Right kidney (tissue), 9 donors: ENCODE measurements at places on chromosomes 2 and 18.

DNA sequence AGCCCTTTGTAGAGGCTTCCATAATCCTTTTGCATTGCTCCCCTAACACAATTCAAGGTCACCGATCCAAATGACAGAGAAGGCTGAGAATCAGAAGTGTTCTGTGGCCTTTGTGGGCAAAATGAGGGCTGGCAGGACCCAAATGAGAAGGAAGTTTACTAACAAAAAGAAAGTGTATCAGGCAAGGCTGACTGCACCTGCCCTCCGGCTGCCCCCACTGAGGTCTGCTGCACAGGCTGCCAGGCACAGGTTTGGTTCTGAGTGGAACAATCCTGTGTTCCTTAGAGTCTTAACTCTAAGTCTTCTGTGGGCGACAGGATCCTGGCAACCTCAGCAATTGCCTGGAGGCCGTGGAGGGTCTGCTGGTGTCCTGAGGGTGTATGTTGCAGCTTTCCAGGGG, 568.5 kb downstream of the CMPK2 start:
- no peak for DNase-seq

DNA sequence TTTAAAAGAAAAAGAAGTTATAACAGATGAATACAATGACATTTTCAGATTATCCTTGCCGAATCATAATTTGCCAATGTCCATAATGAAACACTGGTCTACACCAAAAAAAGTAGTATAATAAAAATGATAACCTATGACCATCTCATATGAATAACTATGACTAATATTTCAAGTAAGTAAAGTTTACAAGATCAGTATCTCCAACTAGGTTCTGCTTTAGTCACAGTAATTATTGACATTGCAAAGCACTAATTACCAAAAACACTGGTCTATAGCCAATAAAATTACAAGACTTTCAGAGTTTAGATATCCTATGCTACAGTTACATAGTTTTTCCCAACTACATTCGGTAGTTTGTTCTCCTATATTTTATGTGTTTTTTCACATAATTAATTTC, 136.7 kb downstream of the MEMO1 start:
- DNase-seq = no peak

- DNase-seq = no peak
Observed at GRCh38 chr18:48833701-48834412, 116.9 kb downstream of the SMAD7 start.

- DNase-seq = no peak
Observed at GRCh38 chr18:54506516-54507261, 84.4 kb upstream of the DYNAP start.

GRCh38 chr2:13649918-13650317, 933.2 kb downstream of the TRIB2 start:
- DNase-seq = no peak

- DNase-seq = no peak
Observed at GRCh38 chr2:172516299-172516698, 39.6 kb upstream of the PDK1 start.

GRCh38 chr2:10168221-10168620, 45.7 kb downstream of the RRM2 start:
- DNase-seq = no peak

DNA sequence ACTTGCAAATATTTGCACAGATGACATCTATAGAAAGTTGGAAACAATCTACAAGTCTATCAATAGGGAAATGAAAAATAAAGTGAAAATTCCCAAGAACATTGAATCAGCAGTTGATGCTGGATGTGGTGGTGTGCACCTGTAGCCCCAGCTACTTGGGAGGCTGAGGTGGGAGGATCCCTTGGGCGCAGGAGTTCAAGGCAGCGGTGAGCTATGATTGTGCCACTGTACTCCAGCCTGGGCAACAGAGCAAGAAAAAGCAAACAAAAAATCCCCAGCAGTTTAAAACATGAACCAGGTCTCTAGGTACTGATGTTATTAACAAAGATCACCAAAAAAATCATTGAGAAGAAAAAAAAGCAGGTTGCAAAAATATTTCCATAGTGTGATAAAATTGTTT, 15.4 kb upstream of the NDUFV2 start:
- no peak for DNase-seq

GRCh38 chr2:119009110-119009509, 67.1 kb downstream of the MARCO start:
- no peak for DNase-seq

DNA sequence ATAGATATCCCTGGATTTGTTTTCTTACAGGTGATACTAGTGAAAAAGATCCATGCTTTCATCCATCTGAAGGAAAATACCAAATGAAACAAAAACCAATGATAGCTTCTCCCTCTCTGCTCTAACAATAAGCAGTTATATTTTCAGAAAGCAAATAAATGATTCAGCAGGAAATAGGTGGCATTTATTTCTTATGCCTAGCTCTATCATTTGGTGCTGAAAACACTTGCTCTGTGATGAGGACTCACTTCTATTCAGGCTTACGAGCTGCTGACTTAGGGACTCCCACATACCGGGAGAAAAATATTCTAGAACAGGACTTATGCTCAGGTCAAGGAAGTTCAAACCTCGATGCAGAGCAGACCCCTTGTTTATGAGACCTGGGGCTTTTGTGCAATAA, 142.6 kb downstream of the SETBP1 start:
- no peak for DNase-seq

- no peak for DNase-seq
Observed at GRCh38 chr2:86649119-86649947, 25.7 kb upstream of the RNF103 start.

GRCh38 chr2:189379287-189379630, 62.0 kb upstream of the WDR75 start:
- no peak for DNase-seq

DNA sequence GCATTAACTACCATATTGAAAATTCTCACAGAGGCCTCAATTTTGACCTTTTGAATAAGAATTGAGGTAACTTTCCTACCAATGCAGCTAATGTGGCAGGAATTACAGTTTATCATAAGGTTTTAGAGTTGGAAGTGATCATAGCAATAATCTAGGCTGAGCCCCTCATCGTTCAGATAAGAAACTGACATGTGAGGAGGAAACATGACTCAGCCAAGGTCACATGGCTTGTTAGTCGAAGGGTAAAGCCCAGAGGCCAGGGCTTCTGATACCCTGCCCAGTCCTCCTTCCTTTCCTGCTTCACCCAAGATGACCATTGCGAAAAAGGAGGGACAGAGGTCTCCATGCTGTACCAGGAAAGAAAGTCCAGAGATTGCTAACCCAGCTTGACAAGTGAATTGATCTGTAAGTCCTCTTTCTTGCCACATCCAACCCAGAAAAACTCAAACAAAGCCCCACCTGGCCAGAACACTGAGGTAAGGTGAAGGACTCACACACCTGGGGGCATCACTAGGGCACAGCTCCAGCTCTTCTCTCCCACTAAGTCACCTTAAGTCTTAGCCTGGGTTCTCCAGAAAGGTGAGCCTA, 174.8 kb downstream of the EN1 start:
- no peak for DNase-seq

- no peak for DNase-seq
Observed at GRCh38 chr2:71571945-71572344, 118.6 kb downstream of the DYSF start.

- no peak for DNase-seq
Observed at GRCh38 chr2:237547841-237548416, 18.4 kb upstream of the PRLH start.

DNA sequence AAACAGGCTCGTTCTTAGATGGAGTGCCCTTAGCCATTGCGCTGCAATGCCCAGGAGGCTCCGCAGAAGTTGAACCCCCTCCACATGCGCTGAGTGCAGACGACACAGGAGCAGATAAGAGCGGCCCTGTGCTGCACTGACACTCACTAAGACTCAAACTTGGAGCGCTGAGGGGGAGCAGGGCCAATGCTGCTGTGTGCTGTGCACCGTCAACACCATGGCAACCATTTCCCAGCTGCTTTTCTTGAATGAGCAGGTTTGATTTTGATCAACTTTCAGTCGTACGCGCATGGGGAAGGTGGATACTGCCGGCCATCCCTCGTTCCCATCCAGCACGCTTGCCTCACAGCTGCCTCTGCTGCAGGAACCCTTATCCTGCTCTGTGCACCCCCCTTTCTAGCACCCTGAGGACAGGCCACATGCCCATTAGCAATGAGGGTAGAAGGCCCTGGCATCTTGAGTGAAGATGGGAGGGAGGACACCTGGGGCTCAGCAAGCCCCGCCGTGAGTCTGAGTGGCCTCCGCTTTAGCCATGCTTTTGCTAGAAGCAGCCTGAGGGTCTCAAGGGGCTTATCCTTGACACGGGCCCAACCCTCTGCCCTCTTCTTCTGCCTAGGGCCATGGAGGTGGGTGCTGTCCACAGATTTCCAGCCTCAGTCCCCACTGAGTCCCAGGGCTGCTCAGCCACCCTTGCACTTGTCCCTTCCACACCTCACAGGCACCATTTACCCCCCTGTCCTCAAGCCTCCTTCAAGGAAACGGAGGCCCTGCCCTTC, 271.9 kb downstream of the PHLPP1 start:
- no peak for DNase-seq

DNA sequence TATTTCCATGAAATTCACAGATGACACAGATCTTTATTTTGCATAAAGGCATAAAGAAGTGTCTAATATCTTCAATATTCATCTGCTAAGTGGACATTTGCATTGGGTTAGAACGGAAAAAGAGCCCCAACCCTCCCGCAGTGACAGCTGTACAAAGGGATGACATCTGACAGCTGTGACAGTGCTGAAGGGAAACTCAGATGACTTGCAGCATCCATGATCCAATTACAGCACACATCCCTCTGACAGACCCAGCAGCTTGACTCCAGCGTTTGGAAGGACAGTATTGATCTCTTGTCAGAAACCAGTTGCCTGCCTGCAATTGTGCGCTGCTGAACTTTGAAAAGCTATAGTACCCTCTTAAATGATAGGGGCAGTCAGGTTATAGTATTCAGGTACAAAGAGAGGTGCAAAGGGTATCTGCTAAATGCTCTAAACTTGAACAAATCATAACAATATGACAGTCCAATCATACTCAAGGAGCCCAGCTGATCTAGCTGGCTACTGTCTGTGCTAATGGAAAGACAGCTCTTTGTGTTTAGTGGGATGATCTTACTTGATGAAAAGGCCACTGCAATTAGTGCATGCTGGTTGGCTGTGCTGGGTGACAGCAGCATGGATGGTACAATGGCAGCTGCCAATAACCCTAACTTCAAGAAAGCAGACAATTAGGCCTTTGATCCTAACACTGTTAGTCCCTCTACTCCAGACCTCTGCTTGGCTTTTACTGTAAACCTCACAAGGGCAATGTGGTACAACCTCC, 599.2 kb downstream of the NR4A2 start:
- DNase-seq = no peak

DNA sequence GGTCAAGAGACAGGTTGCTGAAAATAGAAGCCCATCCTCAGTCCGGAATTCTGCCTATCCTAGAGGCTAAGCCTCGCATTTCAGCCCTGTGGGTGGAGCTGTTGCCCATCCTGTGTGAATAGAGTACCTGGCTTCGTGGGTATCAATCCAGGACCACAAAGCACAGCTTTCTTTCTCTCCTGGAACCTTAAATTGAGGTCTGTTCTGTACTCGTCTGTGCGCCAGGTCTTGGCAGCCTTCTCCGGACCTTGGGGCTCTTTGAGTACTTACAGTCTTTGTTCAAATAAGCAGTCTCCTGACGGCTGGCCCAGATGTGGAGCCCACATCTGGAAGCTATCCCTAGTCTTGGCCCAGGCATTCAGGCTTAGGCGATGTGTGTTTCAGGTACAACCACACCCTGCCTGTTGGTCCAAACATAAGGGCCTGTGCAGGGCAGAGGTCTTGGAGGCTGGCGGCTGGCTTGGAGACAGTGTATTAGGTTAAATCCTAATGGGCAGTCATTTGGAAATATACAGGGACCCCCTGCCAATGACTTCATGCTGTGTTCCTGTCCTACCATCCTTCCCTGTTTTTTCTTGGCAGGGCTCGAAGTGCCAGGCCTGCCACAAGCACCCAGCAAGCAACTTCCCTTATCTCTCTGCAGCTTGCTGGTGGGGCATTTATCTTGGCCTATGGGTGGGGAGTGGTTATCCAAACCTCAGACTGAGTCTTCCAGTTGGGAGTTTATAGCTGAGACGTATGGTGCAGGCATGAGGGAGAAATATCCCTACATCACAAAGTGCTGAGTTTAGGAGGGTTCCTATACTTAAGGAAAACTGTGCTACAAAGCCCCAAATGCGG, 294.1 kb downstream of the BCL2 start:
- DNase-seq = no peak

DNA sequence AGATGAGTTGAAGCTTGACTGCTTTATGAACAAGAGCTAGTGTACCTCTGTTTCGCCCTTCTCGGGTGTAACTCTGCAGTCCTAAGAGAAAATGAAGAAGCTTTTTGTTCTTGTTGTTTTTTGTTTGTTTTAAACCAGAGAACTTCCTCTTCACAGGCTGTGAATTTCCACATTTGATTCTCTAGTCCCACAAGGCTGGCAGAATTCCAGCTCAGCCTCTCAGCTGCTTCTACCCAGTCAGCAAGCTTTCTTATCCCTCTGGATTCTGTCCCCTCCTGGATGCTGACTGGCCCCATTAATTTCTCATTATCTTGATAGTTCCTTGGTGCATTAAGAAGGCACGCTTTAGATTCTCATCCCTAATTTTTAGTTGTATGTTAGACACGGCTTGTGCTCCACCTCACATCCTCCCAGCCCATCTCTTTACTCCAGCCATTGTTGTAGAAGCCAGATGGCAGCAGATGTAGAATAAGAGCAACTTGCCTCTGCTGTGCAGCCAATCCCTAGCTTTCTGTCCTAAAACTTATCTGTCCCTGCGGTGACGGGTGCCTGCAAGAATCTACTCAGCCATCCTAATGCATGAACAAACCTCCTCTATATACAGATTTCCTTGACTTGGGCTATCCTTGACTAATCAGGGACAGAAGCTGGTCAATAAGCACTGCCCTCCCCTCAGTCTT, 12.3 kb upstream of the RESP18 start:
- DNase-seq = no peak

DNA sequence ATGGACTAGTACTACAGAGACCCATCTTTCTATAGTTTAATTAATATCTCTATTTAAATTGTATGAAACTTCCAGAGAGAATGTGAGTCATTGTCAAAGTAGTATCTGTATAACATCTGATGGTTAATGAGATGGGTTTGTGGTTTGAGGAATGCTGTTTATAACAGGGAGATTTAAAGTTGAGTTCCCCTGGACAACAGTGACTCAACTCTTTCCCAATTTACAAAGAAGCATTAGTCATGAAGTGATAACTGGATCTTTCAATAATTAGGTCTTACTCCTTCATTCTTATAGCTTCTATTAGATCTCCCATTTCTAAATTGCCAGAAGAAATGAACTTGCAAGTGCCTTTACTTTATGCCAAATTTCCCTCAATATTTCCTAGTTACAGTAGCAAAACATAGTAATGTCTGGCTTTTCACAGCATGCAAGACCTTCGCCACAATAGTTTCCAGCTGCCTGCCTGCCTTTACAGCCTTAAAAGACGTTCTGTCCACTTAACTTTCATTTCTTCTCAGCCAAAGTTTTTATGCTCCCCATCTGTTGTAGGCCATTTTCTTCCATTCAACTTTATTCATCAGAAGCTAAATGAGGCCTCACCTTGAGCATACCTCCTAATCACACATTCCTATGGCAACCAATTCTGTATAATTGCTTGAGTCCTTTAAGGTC, 47.7 kb upstream of the WDR75 start:
- DNase-seq = no peak

GRCh38 chr2:63581298-63581961, 6.8 kb downstream of the WDPCP start:
- no peak for DNase-seq

- no peak for DNase-seq
Observed at GRCh38 chr2:46806526-46806925, 109.1 kb downstream of the MCFD2 start.

GRCh38 chr18:12960853-12961397, 13.1 kb downstream of the SEH1L start:
- DNase-seq = no peak

- no peak for DNase-seq
Observed at GRCh38 chr18:63205791-63206252, 113.7 kb downstream of the BCL2 start.
